ENCODE measurements at places on chromosomes 11 and 22.

GRCh38 chr11:17649261-17649660, 70.1 kb upstream of the MYOD1 start:
- no peak for DNase-seq

- no peak for DNase-seq
Observed at GRCh38 chr11:118238929-118239328, 13.2 kb downstream of the MPZL3 start.

DNA sequence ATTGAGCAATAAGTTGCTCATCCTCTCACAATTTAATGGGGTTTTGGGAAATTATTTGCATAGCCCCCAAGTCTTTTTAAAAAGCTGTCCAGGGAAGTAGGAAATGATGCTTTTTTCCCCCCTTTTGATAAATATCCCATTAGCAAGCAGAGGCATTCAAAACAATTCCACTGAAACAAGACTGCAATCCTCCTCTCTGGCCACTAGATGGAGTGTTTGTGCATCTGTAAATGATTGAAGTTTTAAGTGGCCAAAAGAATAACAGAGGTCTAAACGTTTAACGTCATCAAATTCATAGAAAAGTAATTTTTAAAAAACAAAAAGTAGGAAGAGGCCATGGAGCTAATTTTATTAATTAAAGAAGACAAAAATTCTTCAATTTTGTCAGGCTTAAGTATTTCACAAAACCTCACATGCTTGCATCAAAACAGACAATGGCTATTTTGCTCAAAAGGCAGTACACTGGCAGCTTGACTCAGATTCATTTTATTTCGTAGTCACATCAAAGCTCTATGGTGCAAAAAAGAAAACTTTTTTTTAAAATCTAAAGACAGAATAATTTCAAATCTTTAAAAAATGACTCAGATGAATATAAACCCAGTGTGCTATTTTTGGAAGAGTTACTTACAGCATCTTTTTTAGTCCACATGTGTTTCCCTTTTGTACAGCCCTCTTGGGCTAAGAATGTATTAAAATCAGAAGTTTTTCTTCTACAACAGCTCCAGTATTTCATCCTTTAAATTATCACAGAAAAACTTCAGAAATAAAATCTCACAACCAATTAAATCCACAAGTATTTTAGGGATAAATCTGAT, 17.8 kb downstream of the CHORDC1 start:
- no peak for DNase-seq

GRCh38 chr11:103024086-103024485, 67.9 kb downstream of the DCUN1D5 start:
- DNase-seq: no peak

DNA sequence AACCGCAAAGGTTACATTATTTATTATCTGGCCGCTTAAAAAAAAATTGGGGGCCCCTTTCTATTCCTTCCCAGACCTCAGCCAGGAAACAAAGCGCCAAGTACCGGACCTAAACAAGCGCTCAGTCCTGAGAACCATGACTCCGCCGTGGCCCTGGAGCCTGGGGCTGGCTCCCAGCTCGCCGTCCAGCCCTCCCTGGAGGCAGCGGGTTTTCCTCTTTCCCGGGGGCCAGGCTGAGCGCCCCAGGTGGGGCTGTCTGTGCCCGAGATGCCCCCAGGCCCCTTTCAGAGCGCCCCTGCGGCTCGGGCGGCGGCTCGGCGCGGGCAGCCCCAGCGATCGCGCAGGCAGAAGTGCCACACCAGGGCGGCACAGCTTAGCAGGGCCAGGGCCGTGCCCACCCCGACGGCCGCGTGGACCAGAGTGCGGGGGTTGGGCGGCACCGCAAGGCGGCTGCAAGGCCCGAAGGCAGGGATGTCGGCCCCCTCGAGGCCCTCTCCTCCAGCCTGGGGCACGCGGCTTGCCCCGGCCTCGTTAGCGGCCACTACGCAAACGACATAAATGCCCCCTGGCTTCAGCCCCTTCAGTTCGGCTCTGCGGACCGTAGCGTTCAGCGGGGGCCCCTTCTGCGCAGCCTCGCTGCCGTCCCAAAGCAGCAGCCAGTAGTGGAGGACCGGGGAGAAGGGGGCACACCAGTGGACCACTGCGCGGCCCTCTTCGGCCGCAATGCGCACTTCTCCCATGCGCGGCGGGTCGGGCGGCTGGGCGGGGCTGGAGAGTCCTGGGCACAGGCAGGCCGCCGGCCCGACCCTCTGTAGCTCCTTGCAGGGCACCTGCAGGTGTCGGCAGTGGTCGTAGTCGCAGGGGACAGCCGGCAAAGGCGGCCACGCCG, 1.6 kb downstream of the LRRN4CL start:
- DNase-seq: no peak
